ENCODE measurements at places on chromosomes 6 and 20. TPM values are rescaled to one million over a fixed set of nuclear protein-coding genes. Genes with fewer than 3 reads are reported as not detected.
A peak's percentile ranks its signal among the peaks of the same experiment; 100 is the strongest.

REM1 gene
- 2.5 TPM for total RNA-seq

DNA sequence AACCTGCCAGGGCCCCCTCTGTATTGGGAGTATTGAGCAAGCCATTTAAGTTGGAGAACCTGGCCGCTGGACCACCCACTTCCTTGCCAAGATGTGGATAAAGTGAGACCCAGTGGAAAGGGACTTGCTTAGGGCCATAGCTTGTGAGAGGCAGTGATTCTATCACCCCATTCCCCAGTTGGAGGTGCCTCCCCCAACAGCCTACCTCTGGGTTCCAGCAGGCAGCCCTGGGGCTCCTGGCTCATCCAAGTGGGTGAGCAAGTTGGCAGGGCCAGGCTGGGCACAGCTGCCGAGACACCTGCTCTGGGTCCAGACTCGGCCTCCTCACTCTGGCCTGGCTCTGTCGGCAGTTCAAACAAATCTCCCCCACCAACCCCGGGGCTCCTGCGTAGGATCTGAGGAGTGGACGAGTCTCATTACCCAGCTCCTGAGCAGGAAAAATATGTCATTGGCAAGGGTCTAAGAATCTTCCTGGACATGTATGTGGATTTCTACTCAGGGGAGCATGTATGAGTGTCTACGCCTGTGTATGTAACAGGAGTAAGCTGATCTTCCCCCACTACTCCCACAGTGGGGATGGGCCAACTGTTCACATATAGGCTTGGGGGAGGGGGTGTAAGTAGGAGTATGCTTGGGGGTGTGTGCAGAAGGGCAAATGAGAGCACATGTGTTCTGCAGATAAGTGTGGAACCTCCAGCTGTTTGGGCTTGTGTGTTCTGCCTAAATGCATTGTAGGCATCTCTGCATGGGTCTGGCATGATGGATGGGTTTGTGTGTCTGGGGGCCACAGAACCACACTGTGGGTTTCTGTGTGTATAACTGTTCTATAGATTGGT, 1.9 kb downstream of the ID1 start:
- H3K27ac ChIP-seq = peak overlapping the region; percentile 94
- peak overlapping the region; percentile 95 for H3K4me3 ChIP-seq
- DNase-seq = peak; percentile 83
- no peaks in the 10 kb centered on the region for H3K27me3 ChIP-seq
- no peaks in the 10 kb centered on the region for H3K36me3 ChIP-seq
- H3K4me1 ChIP-seq = peaks cover 19% of the 10 kb centered on the region

DNA sequence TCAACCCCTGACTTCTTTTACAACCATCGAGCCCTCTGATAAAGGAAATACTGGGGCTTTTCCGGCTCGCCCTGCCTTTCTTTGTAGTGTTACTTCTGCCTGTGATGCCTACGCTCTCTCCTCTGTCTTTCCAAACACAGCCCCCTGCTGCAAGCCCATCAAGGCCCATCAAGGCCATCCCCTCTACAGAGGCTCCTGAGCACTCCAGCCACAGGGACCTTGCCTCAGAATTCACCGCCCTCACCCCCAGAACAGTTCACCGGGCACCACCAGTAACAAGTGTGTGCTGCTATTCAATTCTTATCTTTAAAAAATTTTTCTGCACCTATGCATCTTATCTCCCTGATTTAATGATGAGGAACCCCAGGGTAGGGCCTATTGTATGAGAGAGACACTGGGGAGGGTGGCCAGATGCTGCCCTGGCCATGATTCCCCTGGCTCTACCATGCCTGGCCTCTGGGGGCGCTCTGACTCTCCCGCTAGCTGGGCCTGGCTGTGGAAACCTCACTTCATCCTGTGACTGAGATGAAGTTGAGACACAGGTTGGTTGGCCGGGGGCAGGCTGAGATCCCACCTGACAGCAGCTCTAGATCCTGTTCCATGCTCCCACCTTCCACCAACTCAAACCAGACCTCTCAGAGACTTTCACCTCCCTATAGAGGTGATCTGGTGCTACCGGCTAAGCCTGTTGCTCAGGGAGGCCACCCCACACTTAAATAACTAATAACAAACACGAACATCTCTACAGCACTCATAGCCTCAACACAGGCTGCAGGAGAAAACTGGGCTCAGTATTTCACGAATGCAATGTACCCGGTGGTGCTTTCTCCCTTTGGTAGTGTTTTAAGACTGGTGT, 19.2 kb upstream of the GLP1R start:
- no peak overlapping the region for H3K4me3 ChIP-seq
- DNase-seq = no peak
- H3K27me3 ChIP-seq = no peaks in the 10 kb centered on the region
- no peaks in the 10 kb centered on the region for H3K4me1 ChIP-seq
- no peak overlapping the region for H3K27ac ChIP-seq

DNA sequence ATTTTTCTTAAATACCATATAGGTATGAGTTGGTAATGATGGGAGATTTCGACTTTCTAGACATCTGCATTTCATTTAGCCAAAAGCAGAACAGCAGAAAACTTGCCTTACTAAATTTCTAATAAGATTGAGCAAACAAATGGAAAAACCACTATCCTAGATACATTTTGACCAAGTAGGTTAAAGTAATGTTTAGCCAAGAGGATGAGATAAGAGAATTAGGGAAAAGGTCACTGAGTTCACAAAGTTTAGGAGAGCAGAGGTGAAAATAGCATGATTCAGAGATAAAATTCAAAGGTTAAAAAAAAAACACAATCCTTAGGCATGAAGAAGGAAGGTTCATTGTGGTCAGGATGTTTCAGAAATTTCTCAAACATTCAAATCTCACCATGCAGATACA, 450.3 kb downstream of the CD83 start:
- no peak for DNase-seq
- H3K27me3 ChIP-seq = no peaks in the 10 kb centered on the region
- no peaks in the 10 kb centered on the region for H3K4me1 ChIP-seq

DNA sequence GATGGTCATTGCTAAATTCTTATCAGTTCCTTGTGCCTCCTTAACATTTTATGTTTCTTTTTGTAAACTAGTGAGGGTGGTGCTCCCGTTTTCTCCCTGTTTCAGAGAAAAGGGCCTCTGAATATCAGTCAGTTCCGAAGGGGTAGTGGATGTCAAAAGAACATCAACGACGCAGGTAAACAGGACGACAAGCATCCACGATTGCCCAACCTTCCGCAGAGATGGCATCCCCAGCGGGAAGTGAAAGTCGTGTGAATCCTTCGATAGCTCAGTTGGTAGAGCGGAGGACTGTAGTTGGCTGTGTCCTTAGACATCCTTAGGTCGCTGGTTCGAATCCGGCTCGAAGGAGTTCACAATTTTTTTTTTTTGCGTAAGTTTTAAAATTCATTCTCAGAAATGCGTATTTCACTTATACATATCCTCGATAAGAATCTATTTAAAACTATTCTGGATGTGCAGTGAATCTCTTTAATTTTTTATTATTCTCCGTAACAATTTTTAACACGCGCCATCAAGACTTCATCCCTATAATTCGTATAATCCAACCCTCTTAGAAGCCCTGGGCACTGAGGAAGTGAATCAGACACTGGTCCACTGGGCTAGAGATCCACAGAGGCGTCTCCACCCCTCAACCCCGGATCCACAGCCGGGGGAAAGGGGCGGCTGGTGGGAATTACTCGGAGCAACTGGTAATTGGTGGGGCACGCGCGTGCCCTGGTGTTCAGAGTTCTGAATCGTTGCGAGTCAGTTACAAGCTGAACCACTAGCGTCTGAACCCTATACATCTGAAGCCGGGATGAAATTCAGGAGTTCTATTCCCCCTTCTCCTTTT, 27.9 kb upstream of the ABT1 start:
- H3K36me3 ChIP-seq = no peaks in the 10 kb centered on the region
- H3K4me3 ChIP-seq = peak overlapping the region; percentile 91
- H3K27me3 ChIP-seq = peaks cover 2% of the 10 kb centered on the region
- DNase-seq = peak; percentile 98
- peak overlapping the region; percentile 7 for H3K27ac ChIP-seq

DNA sequence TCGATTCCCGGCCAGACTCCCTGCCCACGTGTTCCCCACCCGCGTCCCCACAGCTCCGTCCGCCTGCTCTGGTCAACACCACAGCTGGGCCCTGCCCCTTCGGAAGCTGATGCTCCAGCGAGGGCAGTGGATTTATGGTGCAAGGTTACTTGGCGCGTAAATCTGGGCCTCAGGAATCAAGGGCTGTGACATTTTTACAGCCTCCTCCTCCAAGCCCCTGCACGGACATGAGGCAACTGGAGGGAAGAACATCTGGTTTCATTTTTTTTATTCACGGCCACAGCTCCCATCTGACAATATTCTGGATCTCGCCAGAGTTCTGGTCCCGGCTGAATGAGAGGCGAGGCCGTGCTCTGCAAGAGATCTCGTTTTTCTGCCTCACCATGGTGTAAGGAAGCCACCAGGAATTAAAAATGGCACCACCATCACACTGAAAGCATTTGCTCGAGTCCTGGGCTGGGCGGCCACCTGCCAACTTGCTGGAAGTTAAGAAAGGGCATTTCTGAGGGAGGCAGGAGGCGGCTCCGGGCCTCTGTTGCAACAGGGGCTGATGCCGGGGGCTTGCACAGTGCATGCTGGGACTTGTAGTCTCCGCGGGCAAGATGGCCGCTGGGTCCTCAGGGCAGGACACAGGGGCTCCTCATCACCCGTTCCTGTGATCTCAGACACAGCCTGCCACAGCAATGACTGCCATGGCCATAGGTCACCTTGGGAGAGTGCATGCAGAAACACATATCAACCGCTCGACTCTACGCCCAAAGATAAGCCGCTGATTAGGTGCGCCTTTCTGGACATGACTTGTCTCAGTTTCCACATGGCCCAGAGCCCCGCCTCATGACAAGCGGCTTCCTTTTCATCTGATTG, 148.5 kb downstream of the LY86 start:
- H3K27ac ChIP-seq = peak overlapping the region; percentile 30
- H3K4me3 ChIP-seq = peak overlapping the region; percentile 88
- H3K4me1 ChIP-seq = no peaks in the 10 kb centered on the region
- peak; percentile 95 for DNase-seq
- no peaks in the 10 kb centered on the region for H3K36me3 ChIP-seq

FOXS1 gene
- total RNA-seq = 2.1 TPM

- no peaks in the 10 kb centered on the region for H3K36me3 ChIP-seq
- no peak for DNase-seq
- H3K27ac ChIP-seq = peak overlapping the region; percentile 80
- no peaks in the 10 kb centered on the region for H3K27me3 ChIP-seq
- H3K4me3 ChIP-seq = peak overlapping the region; percentile 53
- peaks cover 6% of the 10 kb centered on the region for H3K4me1 ChIP-seq
Measured at GRCh38 chr6:15661853-15662325, 939 bp downstream of the DTNBP1 start.

OR2H2 gene
- total RNA-seq = not detected

UBE2J1 gene
- total RNA-seq = 47.3 TPM

PRND gene
- total RNA-seq = not detected

All from kidney (tissue), 22 donors.